ENCODE measurements at places on chromosomes 6 and 20.

DNA sequence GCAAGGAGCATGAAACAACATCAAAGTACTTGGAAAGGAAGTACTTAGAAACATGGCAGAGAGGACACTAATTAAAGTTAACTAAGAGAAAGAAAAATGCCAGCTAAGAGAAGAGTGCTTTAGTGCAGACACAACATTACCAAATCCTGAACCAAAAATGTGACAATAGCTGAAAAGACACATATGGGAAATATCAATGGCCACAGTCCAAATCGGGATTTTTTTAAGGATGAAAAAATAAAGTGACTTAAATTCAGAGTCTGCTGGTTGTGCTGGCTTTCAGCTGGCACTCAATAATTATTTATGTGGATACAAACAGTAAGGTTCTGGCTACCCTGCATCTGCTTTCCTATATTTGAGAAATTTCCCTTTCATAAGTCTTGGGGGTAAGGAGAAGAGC, 12.6 kb upstream of the DST start:
- no peak for DNase-seq

GRCh38 chr20:21259346-21259745, 43.8 kb upstream of the XRN2 start:
- DNase-seq, result no peak

DNA sequence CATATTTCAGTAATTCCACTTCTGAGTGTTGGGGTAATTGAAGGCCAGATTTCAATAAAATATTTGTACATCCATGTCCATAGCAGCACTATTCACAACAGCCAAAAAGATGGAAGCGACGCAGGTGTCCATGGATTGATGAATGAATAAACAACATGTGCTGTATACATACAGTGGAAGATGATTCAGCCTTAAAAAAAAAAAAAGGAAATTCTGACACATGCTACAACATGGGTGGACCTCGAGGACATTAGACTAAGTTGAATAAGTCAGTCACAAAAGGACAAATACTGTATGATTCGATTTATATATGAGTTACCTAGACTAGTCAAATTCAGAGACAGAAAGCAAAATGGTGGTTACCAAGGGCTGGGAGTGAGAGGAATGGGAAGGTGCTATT, 57.2 kb downstream of the TRAM2 start:
- no peak for DNase-seq

DNA sequence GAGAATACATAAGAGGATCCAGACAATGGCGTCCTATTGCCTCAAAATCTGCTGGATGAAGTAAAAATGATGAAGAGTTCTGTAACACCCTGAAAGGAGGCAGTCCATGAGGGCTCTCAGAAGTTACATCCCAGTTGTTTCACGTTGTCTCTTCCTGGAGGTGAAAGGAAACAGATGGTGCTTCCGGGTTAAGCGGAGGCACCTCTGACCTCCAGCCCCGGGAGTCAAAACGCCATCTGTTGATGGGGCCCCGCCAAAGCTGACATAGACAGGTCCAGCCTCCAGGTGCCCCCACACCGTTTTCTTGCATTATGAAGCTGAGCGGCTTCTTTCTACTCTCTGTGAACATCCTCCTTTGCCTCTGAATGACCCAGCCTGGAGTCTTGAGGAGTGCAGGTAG, 9.5 kb downstream of the SEMG2 start:
- DNase-seq, result no peak

DNA sequence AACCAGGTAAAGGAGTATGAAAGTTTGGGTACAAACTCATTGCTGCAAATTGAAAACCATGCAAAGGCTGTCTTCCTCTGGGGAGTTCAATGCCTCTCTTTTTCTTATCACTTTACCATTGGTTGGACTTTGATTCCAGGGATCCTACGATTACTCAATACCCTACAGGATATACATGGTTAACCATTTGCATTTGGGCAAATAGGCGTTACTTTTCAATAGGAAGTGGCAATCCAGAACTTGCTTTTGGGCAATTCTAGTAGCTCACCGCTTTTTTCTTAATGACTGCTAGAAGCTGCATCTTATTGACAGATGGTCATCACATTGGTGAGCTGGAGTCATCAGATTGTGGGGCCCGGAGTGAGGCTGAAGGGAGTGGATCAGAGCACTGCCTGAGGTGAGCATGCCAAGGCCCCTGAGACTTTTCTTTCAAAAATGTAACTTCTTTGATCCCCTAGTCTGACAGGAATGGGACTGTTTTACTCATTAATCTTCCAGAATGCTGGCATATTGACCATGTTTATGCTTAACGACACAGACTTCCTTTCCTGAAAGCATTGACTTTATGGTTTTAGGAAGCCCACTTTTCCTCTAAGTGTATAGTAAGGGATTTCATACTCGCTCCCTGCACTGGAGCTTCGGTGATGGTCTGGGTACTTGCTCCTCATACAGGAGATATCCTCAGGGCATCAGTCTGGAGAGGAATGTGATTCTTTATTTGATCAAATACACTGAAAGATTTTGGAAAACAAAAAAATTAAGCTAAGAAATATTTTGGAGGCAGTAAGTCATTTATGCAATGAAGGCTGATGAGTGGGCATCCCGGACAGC, at the start of gene CCR6:
Gene CCR6, plus strand, starts transcription at position 270 of the 831 bp plus-strand sequence. CDS start 13,039 bp downstream, outside the sequence.
- no peak for DNase-seq

DNA sequence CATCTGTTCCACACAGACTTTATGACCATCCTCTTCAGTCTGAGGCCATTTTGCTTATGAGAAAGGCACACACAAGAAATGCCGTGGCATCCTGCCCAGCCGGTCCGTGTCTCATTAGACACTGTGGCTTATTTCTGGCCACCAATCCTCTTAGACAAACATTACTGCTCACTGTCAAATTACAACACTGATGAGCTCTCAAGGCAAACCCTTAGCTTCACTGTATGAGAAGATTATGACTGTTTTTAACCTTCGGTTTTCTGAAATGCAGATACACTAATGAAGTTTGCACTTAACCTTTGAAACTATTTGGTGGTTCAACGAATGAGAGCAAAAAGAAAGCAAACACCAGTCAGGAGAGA, 50.5 kb upstream of the DST start:
- DNase-seq, result no peak

GRCh38 chr6:163250116-163250515, 164.4 kb upstream of the QKI start:
- no peak for DNase-seq

DNA sequence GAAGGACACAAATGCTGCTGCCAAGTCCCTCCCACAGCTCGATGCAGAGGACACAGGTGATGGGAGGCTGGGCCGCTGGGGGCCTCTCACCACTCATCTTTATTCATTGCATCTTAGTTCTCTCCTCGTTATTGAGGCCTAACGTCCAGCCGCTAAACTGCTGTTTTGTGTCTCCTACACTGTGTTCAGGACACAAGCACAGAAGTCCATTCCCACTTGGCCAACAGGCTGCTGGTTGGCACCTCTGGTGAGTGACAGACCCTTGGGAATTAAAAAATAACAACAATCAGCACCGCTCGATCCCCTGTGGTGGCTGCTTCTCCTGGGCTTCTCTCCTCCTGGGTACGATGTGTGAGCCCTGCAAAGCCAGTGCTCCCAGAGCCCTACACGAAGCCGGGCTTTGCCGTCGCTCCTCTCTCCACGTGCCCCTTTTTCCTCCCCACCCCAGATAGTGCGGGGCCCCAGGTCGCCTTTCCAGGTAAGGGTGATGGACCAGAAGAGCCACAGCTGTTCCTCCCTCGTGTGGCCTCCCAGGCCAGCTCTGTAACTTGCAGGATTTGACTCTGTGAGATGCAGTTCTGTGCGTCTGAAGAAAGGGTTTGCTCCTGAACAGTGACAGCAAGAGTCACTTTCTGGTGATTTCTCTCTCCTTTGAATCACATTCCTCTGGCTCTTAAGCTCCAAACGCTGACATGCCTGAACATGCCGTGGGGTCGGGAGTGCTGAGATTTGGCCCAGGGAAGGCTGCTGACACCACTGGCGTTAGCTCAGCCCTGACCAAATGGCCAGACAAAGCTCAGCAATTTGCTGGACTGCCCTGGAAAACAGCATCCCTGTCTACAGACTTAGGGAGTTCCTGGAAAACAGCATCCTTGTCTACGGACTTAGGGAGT, 59.3 kb downstream of the DLL1 start:
- DNase-seq, result no peak

GRCh38 chr6:24228123-24228522, 102.1 kb downstream of the NRSN1 start:
- DNase-seq, result no peak

DNA sequence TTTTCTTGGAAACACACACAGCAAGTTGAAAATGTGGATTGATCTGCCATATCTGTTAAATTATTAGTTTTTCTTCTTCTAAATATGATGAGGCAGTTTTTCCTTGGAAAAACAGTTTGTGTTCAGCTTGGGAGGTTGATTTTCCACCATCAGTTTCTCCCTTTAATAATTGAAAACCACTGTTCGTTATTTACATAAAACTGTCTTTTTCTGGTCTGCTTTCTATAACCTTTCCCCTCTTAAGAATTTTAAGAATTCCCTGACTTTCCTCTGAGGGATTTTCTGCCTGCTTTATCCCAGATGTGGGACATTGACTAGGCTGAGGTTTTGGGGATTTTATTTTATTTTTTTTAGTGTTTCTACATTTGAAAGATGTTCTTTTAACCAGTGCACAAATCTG, 27.2 kb downstream of the DSE start:
- no peak for DNase-seq

DNA sequence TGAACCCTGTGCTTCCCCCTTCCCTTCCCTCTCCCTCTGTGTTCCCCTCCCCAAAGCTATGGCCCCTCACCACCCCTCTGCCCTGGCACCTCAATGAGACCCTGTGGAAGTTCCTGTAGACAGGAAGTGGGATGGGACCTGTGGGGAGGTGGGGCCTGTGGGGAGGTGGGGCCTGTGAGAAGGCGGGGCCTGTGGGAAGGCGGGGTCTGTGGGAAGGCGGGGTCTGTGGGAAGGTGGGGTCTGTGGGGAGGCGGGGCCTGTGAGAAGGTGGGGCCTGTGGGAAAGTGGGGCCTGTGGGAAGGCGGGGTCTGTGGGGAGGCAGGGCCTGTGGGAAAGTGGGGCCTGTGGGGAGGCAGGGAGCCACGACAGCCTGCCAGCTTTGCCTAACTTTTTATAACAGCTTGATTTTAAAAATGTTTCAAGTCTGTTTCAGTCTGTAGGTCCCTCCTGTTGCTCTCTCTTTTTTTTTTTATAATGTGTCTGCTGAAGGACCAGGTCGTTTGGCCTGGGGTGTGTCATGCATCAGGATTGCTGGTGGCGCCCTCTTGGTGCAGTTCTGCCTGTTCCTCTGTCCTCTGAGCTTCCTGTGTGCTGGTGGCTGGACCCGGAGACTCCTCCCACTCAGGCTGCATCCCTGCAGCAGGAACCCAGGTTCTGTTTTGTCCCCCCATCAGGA, 70.5 kb upstream of the SLCO4A1 start:
- DNase-seq, result no peak

DNA sequence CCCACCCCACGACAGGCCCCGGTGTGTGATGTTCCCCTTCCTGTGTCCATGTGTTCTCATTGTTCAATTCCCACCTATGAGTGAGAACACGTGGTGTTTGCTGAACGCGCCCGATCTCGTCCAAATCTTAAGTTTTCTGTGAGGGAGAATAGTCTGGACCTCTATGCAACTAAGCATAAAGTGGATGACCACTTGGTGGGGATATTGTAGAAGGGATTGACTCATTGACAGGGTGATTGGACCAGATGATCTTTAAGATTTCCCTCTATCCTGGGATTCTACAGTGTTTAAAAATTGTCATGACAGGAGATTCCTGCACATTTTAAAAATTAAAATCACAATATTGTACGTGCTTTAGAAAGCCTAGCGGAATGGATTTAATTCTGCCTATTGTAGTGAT, 141.3 kb downstream of the TRMT11 start:
- DNase-seq, result no peak
